ENCODE measurements at places on chromosomes 1 and 21.

- no peak for DNase-seq
Observed at GRCh38 chr1:167443757-167444156, 74.6 kb downstream of the CD247 start.

DNA sequence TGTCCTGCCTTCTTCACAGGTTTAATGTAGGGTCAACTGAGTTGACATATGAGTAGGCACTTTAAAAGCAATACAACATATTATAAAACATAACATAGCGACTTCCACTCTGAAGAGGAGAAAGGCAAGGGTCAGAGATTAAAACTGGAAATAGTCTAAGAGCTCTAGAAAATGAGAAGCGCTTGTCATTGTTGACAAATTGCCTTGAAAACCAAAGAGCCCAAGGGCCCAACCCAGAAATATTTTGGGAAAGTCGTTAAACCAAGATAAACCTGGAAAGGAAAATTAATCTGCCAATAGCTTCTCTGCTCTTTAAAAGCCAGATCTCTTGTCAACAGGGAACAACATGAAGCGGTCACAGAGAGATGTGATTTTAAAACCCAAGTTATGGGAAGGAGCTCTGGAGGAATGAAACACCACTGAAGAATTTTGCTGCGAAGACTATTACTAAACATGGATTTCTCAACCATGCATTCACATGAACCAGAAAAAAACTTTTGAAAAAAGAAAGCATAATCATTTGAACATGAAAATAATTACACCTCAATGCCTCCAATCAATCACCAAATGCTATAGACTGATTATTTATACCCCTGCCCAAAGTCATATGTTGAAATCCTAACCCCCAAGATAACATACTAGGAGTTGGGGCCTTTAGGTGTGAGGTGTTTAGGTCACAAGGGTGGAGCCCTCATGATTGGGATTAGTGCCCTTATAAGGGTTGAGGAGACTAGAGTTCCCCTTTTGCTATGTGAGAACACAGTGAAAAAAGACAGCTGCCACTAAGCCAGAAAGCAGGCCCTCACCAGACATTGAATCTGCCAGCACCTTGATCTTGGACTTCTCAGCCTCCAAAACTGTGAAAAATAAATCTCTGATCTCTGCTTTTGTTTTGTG lies 33.0 kb upstream of the MTF1 start:
- no peak for DNase-seq

DNA sequence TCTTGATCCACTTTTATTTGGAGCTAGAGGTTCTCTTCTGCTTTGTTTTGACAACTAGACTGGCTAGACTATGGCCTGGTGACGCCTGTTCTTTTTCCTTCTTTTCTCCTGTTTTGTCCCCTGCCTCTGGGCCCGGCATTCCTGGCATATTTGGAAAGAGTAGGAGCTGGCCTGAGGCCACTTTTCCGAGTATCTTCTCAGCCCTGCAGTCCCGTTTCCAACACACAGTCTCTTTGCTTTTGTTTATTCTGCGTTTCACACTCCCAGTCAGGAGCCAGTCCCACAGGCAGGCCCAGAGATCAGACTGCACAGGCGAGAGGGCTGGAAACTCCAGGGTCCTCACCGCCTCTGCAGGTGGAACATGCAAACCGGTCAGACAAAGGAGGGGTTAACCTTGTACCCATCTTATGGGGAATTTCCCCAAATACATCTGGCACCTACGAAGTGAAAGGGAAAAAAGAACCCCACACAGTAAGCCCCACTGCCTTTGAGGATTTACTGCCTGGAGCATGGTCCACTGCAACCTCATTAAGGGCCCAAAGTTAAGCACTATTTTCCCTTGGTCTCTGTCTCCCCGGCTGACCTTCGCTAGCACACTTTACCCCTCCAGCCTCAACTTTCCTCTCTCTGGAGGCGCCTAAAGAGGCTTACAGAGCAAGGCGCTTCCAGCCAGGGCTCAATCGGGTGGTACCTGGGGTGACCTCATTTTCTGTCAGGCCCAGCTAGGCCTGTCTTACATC lies 141.1 kb downstream of the TOMM20 start:
- no peak for DNase-seq

DNA sequence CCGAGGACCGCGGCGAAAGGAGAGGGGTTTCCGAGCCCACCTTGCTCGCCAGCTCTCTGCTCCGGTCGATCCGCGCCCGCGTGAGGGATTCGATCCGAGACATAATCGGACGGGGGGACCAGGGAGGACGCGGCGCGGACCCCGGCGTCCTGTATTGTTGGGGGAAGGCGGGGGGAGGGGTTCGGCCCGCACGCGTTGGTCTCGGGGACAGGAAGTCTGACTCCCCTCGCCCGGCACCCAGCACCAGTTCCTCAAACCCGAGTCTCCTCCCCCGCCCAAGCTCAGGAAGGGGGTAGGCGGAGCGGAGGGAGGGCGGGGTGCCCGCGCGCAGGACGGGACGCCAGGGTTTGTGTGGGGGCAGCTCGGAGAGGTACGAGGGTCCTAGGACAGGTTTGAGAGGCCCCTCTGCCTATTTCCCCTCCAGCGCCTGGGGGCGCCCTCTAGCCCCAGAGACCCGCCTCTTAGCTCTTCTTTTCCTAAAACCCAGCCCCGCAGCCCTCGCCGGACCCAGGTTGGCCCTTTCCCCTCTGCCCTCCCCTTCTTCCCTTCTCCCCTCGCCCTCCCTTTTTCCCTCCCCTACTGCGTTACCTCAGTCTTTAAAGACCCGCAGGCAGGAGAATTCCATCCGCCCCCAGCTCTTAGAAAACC lies at the start of gene ARHGEF2:
TSS of gene ARHGEF2 (minus strand) at position 223 of the 648 bp plus-strand sequence. CDS start at position 103, 120 bp downstream.
- DNase-seq: peak; percentile 61

DNA sequence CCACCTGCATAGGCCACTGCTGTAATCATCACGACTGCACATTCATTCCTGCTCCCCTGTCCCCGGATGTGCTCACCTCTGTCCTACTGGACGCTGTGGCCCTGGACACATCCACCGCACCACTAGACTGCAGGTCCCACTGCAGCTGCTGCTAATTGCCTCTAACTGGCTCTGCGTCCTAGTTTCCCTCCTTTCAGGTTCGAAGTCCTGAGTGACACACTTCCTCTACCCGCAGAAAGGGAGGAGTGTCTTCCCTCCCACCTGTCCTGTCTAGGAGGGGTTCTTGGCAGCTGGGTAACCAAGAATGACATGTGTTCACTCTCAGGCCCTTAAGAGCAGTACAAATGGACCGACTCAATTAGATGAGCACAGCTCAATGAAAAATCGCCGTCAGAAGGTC lies 40.5 kb upstream of the ITPKB start:
- no peak for DNase-seq

- no peak for DNase-seq
Observed at GRCh38 chr1:195241066-195241465, 1367.2 kb downstream of the KCNT2 start.

DNA sequence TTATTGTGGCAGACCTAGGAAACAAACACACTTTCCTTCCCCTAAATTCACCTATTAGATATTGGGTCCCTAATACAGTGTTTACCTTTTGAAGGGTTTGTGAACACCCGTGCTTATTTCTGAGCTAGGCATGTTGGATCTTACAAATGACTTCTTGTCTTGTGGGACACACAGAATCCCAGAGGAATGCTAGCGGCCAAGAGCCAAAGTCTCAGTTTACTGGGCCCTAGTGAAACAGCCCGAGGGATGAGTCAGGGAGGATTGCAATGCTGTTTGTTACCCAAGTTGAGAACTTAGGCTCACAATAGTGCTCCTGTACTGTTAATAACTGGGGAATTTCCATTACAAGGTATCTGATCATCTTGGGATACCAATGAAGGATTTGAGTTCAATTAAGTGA lies 100.1 kb upstream of the AKT3 start:
- no peak for DNase-seq

GRCh38 chr1:18385239-18385790 lies 95.4 kb upstream of the KLHDC7A start:
- no peak for DNase-seq

DNA sequence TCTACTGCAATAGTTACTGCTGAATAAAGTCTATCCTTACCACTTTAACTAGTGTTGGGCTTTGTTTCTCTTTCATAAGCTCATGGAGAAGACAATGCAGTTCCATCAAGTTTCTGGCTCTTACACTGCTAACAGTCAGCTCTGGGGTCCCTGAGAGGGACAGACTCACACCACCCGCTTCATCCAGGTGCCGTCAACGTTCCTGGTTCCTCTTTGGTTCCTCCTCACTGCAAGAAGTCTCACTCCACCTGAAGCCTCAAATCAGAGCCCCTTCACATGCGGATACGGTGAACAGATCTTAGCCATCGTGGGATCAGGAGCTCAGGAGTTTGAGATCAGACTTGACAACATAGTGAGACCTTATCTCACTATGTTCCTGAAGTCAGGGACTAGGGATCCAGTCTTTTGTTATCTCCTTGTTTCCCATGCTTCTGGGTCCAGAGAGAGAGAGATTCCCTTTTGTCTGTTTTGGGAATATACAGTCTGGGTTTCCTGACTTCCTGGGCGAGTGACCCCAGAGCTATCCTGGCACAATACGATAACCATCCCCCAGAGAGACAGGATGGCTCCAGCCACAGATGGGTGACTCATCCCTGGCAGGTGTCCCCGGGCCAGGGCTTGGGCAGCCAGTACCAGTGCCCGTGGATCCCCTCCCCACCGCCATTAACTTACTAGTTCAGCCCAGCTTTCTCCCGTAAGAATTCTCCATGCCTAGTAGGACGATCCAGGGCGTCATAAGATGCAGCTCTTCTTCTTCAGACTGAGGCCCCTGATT lies 14.3 kb upstream of the PCP4 start:
- DNase-seq: no peak

GRCh38 chr1:108209456-108210108 lies 9.4 kb upstream of the SLC25A24 start:
- no peak for DNase-seq

GRCh38 chr1:158248771-158249170 lies 5.5 kb upstream of the CD1A start:
- DNase-seq: no peak

GRCh38 chr1:185490924-185491323 lies 173.9 kb upstream of the IVNS1ABP start:
- no peak for DNase-seq

DNA sequence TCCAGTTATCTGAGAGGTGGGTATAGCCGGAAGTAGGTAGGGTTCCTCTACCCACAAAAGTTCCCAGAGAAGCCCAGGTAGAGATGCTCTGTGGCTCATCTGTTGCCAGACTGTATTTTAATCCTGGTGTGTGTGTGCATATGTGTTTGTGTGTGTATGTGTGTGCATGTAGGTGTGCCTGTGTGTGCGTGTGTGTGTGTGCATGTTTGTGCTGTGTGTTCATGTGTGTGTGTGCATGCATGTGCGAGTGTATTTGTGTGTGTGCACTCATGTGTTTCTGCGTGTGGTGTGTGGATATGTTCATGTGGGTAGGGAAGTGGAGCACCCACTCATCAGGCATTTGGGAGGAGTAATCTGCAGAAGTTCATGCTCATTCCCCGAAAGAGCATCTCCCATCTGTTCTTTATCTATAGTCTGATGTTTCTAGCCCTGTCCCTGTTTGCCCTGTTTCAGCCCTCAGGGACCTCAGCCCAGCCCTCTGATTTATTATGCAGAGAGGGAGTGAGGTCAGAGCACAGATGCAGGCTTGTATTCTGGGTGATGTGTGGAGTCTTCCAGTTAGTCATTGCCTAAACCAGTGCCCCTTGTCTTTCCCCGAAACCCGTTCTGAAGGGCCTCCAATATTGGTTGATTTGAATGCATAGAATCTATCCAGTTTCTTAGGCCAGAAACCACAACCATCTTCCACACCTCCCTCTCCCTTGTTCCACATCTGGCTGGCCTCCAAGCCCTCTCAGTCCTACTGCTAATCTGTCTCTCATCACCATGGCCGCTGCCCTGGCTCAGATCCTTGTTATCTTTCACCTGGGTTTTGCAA lies 69.1 kb downstream of the DISC1 start:
- no peak for DNase-seq

- no peak for DNase-seq
Observed at GRCh38 chr21:39934895-39935294, 67.7 kb downstream of the PCP4 start.

- DNase-seq: no peak
Observed at GRCh38 chr1:56901716-56902115, 47.1 kb downstream of the C8A start.

GRCh38 chr1:205171369-205171768 lies 40.1 kb downstream of the DSTYK start:
- DNase-seq: peak; percentile 34

GRCh38 chr1:95086949-95087533 lies 14.3 kb upstream of the ALG14 start:
- no peak for DNase-seq

DNA sequence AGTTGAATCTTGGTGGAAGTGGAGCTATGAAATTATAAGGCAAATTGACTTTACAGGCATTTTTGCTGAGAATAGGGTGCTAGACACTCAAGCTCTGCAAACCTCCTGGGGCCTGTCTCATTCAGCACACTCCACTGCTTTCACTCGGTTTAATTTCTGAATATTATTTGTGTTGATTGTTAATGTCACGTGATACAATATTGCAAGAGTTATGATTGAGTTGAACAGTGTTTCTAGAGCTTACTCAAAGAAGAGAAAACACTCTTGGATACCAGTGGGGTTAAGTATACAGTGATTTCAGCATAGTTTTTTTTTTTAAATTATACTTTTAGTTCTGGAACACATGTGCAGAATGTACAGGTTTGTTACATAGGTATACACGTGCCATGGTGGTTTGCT lies 49.7 kb downstream of the C21orf91 start:
- no peak for DNase-seq

GRCh38 chr1:109290998-109291397 lies 8.1 kb upstream of the PSRC1 start:
- no peak for DNase-seq

GRCh38 chr1:39404876-39405275 lies 86.6 kb upstream of the BMP8A start:
- no peak for DNase-seq

- peak; percentile 96 for DNase-seq
Observed at GRCh38 chr1:179882253-179883039, at the start of gene TOR1AIP1. Gene TOR1AIP1, plus strand, starts transcription at chr1:179882285. Its CDS starts 218 bp downstream, at chr1:179882503.

- DNase-seq: no peak
Observed at GRCh38 chr21:41703857-41704501, 62.9 kb downstream of the RIPK4 start.

DNA sequence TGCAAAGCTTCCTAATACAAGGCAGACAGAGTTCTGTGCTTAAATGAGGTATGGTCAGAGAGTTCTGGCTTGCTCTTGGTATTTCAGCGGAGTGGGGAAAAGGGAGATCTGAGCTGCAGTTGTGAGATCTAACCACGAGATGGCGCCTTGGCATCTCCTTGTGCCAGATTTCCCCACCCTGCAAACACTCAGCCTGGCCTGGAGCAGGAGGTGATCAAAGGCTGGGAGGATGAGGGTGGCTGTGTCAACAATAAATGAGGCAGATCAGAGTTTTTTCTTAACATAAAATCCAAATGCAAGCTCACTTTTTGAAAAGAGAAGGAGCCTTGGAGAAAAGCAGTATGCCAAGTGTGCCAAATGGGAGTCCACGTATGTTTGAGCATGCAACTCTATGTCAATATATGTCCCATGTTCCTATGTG lies 4.1 kb upstream of the TFAP2E start:
- no peak for DNase-seq

GRCh38 chr1:58996341-58997059 lies 212.7 kb upstream of the JUN start:
- DNase-seq: peak; percentile 70

DNA sequence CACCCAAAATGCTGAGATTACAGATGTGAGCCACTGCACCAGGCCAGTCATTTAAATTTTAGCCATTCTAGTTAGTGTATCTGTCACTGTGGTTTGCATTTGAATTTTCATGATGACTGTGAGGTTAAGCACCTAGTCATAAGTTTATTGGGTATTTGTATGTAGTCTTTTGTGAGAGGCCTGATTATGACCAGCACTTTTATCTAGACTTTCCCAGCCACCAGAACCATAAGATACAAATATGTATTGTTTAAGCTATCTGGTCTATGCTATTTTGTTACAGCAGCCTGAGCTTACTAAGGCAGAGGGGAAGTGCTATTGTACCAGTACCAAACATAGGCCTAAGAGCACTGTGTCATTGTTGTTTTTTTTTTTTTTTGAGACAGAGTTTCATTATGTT lies 19.9 kb upstream of the DNAJC6 start:
- no peak for DNase-seq

All from T-helper 1 cell (primary cell).